HuH-7 (cell line): ENCODE measurements at places on chromosomes 5 and 9.

DNA sequence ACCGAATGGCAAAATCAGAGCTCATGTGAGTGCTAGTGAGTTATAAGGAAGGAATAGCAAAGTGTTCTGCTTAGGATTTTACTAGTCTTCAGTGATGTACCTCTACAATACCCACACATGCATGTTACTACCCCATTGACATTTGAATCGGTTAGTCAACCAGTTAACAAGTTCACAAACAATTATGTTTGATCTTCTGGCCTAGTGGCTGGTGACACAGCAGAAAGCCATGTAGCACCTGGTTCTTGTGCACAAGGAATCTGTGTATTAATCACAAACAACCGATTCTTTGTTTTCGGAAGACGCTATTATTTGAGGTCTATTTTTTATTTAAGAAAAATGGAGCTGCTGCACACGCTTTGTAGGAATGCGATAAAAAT, 41.9 kb downstream of the NTRK2 start:
- DNase-seq = no peak

DNA sequence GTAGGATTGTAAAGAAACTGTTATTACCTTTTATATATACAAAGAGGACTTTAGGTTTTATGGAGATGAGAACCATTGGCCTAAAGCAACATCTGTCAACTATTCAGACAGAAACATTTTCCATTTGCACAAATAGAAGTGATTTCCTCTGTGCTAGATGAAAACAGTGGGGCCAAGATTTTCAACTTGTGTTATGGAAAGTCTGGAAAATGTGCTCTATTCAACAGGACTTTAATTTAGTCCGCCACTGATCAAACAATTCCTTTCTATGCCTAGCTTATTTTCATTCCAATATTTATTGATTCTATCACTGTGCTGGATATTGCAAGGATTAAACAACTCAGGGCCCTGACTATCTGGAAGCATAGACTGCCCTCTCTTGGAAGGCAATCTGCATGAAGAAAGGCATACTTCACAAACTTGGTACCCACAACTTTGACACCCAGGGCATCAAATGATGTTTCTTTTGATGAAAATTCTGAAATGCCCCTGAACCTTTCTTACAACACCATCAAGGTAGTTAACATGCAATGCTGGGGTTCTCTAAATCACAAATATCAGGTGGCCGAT, 126.6 kb upstream of the HMHB1 start:
- no peak for DNase-seq

GRCh38 chr5:172849606-172850453, 15.8 kb downstream of the ERGIC1 start:
- DNase-seq = no peak

GRCh38 chr5:83731638-83732037, 11.0 kb upstream of the HAPLN1 start:
- DNase-seq = no peak

- peak; percentile 36 for DNase-seq
Observed at GRCh38 chr5:149114403-149115312, 26.6 kb upstream of the ABLIM3 start.

DNA sequence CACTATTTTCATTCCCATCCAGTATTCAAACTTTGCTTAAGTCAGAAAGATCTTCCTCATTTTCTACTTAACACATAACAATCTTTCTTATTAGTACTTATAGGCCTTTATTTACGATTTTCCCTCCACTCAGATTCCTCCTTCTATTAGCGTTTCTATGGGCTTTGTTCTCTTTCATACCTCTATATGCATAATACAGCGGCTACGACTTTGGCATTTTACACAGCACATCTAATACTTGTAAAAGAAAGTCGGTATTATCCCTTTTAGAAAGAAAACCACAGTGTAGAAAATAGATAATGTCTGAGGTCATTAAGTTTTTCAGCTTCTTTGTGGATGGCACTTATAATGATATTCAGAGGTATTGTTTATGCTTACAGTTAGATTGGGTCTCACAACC, 8.4 kb downstream of the RBM18 start:
- DNase-seq = no peak

DNA sequence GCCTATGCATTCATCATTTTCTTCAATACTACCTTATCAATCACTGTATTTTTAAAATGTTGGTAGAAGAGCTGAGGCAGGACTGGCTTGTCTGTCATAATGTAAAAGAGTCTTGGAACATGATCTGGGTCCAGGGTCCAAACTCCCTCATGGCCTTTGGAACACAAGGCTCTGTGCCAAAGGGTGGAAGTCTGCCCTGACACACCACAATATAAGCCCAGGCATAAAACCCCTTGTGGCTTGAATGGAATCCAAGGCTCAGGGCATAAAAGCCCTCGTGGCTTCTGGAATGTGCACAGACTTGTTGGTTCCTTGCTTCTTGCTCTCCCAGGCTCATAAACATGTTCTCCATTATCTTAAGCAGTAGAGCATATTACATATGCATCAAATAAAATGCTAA, 48.0 kb downstream of the GABRB2 start:
- DNase-seq = no peak

DNA sequence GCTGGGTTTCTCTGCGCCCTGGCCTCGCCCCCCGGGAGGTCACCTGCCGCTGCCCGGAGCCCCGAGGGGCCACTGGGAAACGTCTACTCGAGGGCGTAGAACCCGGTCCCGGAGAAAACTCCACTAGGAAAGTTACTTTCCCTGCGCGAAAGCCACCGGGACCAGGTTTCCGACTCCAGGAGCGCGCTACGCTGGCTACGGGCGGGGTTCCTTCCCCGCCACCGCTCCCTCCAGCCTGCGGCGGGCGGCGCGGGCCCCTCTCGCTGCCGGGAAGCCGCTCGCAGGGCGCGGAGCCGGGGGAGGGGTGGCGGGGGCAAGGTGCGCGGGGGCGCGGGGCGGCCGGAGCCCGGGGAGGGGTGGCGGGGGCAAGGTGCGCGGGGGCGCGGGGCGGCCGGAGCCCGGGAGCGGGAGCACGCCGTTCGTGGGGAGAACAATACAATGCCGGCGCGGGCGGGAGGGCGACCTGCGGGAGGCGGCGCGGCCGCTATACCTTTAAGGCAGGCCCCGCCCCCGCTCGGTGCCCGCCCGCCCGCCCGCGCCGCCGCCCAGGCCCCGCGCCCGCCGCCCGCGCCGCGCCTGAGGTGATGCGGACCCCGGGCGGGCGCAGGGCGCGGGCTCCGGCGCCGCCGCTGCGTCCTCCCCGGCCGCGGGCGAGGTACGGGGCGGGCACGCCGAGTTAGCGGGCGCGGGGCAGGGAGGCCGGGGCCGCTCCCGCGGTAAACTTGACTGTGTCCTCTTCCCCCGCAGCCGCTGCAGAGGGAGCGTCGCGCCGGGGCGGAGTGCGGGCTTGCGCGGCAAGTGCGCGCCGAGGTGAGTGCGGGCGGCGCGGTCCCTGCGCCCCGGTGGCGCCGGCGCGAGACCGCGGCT, 278.1 kb downstream of the AOPEP start:
- DNase-seq = peak; percentile 48

GRCh38 chr9:129177443-129177790, 644 bp downstream of the IER5L start:
- no peak for DNase-seq

DNA sequence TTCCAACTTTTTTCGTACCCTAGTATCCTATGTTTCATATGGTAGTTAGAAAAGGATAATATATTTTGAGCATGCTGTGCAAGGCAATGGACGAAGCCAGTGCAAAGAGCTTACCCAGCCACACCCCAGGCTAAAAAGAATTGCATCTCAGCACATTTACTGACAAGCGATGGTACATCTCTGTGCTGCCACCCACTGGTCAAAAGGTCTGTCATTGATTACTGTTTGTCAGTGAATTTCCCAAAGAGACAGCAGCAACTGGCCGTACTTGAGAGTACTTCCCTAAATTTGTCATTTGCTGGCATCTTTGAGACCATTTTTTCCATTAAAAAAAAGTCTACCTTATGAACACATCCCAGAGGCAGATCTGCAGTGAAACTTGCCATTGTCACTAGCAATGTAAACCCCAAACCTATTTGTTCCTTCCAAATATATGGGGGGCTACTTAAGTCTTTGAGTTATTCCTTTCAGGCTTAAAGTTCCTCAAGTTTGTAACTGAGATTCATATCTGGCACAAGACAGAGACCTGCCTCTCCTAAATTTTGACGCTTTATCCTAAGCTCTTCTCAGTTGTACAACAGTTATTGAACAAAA, 184.3 kb downstream of the CTNND2 start:
- no peak for DNase-seq

DNA sequence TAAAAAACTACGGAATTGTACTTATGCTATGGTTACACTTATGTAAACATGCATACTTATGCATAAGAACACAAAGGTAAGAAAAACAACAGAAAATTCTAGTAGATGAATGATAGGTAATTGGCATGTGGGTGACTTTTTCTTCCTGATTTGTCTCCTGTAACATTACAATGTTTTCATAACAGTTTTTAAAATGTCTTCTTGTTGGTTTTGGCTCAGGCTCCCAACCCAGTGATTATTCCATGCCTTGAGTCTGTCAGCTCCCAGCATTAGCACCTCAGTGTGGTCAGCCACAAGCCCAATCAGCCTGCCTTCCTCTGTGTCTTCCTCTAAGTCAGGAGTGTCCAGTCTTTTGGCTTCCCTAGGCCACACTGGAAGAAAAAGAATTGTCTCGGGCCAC, 7.9 kb upstream of the FOXE1 start:
- DNase-seq = no peak

DNA sequence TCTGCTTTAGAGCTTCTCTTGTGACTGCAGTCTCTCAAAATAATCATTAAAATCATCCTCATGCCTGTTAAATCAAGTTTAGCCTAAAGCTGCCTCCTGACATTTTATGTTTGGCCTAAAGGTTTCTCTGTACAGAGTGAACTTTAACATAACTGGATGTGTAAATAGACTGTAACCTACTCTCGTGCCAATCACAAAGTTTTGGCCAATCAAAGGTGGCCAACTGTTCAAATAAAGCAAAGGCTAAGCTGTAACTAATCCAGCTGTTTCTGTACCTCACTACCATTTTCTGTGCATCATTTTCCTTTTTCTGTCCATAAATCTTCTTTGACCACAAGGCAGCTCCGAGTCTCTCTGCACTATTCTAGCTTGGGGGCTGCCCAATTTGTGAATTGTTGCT, 86.2 kb downstream of the GCNT1 start:
- no peak for DNase-seq

DNA sequence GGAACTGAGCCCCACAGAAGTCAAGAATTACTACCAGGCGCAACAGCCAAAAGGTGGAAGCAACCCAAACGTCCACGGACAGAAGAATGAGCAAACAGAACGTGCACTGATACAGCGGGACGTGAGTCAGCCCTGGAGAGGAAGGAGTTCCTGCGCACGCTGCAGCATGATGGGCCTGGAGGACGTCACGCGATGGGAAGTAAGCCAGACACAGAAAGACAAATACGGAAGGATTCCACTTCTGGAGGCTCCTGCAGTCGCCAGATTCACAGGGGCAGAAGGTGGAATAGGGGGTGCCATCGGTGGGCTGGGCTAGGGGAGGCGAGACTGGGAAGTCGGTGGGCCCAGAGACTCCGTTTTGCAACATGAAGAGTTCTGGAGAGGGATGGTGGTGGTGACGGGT, 80.3 kb upstream of the PHYKPL start:
- no peak for DNase-seq

DNA sequence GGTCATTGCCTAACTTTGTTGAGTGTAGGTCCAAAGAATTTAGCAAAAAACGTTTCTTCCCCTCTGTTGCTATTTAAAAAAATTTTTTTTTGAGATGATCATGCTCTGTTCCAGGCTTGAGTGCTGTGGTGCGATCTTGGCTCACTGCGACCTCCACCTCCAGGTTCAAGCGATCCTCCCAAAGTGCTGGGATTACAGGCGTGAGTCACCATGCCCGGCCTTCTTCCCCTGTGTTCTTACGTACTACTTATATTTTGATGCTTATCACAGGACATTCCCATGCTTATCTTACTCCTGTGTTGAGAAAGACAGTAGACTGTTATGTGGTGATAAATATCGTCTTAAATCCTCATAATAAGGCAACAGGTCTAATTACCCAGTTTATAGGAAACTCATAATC, 2.5 kb downstream of the ACER2 start:
- no peak for DNase-seq

DNA sequence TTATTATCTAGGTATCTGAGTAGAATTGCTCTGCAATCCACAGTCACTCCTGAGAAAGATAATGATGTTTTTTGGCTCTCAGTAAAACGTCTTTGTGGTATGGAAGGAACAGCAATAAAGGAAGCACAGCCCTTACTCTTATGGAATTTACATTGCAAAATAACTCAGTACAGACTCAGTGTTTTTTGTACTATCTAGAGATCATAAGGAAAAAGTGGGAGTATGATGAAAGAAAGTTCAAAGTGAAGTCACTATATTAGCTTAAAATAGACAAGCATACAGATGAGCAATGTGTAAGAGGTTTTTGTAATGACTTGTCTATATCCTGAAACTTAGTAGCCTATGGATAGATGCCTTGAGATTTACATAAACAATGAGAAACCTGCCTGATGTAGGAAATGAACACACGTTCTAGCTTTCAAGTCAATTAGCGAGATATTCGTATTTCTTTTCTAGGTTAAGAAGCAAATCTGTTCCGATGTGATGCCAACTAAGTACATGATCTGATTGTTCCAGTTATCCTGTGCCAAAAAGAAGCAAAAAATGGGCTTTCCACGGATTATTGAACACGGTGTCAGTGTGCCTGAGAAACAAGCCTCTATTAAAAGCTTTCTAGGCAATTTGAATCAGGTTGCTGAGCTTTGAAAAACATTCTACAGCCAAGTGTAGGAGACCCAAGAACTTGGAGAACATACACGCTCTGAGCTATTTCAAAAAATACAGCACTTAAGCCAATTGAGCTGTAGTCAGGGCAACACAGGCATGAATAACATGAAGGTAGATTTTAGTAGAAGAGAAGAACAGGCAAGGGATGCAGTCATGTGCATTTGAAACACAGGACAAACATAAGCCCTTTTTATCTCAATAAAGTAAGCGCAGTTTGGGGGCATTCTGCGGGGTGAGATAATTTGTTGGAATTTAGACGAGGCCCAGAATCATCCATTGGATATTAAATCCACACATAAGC, 86.3 kb upstream of the TAF11L2 start:
- no peak for DNase-seq

DNA sequence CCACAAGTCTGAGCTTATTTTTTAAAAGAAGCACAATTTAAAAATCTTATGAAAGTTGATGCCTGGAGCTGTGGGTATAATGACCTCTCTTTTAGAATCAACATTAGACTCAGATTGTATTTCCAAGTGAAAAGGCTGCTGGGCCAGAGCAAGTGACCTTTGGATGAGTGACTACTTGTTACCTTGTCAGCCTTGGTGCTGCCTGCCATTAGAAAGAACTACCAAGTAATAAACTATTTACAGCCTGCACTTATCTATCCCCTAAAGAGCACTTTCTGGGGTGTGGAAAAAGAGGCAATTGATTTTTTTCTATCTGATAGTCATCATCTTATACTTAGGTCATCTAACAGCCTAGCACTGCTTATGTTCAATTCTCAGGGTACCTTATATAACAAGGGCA, 134.9 kb upstream of the FBXL17 start:
- peak; percentile 4 for DNase-seq

DNA sequence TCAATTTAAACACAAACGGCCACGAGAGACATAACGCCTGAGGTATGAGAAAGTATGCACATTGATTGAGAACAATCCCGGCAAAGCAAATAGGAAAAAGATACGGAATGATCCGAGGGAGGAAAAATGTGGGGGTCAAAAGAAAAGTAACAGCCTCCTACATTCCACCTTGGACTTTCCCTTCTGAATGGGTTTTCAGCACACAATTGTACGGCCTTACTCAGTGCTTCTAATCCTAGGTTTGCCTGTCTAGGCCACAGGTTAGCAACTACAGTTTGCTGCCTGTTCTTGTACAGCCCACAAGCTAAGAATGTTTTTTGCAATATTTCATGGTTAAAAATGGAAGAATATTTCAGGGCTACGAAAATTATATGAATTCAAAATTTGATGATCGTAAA, 46.2 kb upstream of the RNF20 start:
- DNase-seq = peak; percentile 14

GRCh38 chr5:75847561-75848021, 130.4 kb upstream of the POC5 start:
- DNase-seq = no peak
